HAP-1 (cell line): ENCODE measurements at places on chromosomes 2 and 18.

GRCh38 chr18:5678779-5679406, 135.1 kb upstream of the EPB41L3 start:
- DNase-seq: no peak

DNA sequence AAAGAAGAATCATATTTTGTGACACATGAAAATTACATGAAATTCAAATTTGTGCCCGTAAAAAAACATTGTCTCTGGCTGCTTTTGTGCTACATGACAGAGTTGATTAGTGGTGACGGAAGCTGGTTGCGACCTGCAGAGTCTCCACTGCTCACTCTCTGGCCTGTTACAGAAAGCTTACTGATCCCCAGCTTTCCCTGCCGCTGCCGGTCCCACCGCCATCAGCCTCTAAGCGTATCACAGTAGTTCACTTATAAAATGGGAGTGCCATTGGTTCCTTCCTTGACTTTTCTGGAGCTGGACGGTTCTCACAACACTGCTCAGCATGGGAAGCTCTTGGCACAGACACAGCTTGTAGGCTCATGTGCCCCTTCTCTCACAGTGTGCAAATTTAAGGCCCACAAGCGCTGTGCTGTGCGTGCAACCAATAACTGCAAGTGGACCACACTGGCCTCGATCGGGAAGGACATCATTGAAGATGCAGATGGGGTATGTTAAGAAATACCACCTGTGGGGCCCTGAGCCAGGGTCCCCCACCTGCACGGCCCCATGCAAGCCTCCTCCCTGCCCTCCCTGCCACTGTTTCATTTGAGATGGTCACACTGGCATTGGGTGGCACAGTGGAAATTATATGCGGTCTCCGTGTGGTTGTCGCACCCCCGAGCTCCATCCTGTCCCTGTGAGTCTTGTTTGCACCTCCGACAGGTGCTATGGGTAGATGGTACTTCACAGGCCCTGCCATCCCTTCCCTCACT, 81.3 kb downstream of the DGKD start:
- no peak for DNase-seq

DNA sequence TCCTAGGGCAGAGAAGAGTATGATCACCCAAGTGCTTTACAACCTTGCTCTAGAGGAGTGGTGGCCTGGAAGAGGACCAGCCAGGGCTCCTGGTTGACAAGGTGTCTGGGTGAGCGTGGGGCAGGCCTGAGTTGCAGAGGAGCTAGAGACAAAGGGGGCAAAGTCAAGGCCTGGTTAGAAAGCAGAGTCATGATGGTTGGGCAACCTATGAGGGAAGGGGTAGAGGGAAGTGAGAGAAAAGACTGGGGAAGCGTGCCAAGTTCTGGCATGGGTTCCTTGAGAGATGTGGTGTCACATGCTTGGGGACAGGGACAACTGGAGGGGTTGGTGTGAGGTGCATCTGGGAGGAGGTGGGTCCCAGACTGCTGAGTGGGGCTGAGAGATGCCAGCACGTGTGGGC, 13.5 kb downstream of the ZFP36L2 start:
- no peak for DNase-seq

- no peak for DNase-seq
These were observed 433.7 kb upstream of the GYPC start for GRCh38 chr2:126222278-126222677.

- no peak for DNase-seq
These were observed 69.4 kb upstream of the UBE2E3 start for GRCh38 chr2:180910831-180911665.

DNA sequence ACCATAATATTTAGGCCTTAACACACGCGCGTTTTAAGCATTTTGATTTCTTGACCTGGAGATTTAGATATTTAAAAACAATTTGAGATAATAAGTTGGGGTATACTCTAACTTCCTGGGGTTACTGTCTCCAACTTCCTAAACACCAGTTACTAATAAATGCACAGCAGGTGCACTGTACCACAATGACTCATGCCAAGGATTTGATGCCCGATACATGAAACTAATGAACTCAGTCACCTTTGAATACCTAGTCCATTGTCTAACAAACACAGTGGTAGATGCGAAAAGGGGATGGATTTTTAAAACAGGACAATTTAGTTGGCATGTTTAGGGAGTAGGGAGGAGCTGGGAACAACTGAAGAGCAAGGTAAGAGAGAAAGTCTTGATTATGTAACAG, 21.2 kb downstream of the CABYR start:
- no peak for DNase-seq

GRCh38 chr2:188518381-188518780, 226.7 kb downstream of the GULP1 start:
- no peak for DNase-seq

DNA sequence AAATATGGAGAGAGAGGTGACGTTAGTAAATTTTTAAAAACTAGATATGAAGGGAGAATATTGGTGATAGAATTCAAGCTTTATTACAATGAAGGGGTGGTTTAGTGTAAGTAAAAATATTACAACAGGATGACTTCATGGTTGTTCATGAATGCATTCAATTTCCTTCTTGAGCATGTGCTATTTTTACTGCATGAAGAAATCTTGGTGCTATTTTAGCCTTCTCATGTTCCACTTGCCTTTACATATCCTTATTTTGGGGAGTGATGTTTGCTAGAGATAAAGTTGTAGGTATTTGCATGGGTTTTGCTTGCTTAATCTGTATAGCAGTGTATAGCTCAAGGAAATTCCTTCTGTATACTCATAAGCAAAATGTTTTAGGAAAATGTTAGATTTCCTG, 195.0 kb upstream of the MMADHC start:
- no peak for DNase-seq

GRCh38 chr18:49566217-49566770, 4.4 kb downstream of the LIPG start:
- no peak for DNase-seq

- no peak for DNase-seq
These were observed 19.2 kb downstream of the MFF start for GRCh38 chr2:227344231-227344630.

- no peak for DNase-seq
These were observed 272.1 kb downstream of the SLC8A1 start for GRCh38 chr2:40179801-40180200.

DNA sequence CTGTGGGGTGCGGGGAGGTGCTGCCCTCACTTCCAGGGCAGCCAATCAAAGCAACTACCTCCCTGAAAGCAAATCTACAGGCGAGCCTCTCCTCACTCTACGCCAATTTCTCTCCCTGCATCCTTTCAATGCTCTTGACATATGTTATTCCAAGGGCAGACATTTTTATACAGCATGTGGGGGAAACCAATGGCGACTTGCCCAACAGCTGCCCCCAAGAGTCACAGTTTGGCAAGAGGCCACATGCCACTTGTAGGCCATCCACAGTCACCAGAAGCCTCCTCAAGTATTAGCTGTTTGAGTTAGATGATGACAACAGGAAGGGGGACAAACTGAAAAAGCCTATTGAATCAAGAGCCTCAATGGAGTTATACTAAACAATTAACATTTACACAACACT, 114.6 kb downstream of the MYO5B start:
- no peak for DNase-seq

DNA sequence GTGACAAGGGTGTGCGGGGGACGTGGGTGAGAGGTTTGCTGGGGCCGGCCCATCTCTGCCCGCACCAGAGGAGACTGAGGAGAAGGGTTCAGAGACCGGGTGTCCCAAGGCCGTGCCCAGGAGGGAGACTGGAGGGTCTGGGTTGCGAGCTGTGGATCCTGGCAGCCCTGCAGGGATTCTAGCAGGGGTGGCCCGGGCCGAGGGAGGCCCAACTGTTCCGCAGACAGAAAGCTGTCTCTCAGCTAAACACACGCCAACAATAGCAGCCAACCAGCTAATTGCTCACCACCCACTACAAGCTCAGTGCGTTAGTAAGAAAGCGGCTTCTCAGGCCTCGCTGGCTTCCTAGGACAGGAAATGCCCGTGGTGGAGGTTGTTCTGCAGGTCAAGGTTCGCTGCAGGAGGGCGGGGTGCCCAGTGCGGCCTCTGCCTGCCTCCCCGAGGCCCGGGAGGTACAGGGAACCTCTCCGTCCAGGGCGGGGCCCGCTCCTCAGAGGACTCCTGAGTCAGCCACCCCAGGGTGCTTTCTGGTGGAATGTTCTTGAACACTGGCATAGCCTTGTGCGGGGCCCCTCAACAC, 282.0 kb upstream of the PXDN start:
- DNase-seq: no peak

DNA sequence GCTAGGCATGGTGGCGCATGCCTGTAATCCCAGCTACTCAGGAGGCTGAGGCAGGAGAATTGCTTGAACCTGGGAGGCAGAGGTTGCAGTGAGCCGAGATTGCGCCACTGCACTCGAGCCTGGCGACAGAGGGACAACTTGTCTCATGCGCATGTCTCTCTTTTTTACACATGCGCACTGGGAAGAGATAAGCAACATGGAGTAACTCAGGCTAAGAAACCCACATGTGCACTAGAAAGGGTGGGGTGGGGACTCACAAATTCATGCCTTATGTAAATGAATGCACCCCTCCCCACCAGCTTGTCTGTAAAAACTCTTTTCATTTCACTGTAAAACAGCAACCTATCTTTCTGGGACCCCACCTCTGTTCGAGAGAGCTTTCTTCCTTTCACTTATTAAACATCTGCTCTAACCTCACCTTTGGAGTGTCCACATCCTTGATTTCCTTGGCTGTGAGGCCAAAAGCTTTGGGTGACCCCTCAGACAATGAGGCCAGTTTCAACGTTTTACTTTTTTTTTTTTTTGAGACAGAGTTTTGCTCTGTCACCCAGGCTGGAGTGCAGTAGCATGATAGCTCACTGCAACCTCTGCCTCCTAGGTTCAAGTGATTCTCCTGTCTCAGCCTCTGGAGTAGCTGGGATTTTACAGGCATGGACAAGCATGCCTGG, 91.6 kb upstream of the RMP24 start:
- no peak for DNase-seq

DNA sequence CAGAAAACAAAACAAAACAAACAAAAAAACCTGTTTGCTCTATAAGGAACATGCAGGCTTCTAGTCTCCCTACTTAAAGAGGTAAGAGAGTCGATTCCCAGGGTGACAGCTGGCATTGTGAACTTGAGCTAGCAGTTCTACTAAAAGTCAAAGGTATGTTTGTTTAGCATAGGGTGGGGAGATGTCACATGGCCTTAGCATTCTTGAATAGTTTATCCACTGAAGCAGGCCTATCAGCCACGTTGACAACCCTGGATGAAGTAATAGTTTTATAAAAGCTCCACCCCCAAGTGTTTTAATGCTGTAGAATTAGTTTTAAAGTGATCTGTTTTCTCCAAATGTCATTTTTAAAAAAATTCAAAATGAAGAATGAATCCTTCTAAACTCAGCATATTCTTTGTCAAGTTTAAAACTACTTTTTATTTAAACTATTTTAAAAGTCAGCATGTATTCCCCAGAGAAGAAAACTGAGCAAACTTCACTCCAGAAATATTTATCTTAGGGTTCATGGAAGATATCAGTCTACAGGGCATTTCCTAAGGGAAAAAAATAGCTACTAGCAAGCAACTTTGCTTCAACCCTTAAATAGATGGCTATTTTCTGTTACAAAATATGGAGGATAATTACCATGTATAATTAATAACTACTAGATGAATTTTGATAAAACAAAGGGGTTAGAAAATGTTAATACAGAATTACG, 1.7 kb downstream of the MYOM1 start:
- peak; percentile 30 for DNase-seq

GRCh38 chr2:189516546-189516945, 64.0 kb downstream of the SLC40A1 start:
- no peak for DNase-seq

GRCh38 chr2:219906114-219907010, 278.9 kb downstream of the SLC4A3 start:
- DNase-seq: no peak

DNA sequence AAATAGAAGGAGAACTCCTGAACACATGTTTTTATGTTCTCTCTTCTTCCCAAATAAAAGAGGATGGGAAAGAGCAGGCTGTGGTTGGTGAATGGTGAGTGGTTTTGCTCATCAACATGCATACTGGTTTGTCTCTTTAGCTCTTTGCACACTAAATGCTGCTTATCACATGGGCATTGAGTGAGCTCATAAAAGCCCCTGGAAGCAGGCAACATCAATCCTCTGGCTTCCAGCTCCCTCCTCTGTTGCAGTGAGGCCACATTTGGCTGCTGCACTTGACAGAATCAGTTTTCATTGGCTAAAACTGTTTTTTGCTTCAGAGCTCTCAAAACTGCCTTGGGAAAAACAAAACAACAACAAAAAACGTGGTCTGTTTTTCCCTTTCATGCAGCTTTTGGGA, 1308.2 kb upstream of the NRXN1 start:
- DNase-seq: no peak

DNA sequence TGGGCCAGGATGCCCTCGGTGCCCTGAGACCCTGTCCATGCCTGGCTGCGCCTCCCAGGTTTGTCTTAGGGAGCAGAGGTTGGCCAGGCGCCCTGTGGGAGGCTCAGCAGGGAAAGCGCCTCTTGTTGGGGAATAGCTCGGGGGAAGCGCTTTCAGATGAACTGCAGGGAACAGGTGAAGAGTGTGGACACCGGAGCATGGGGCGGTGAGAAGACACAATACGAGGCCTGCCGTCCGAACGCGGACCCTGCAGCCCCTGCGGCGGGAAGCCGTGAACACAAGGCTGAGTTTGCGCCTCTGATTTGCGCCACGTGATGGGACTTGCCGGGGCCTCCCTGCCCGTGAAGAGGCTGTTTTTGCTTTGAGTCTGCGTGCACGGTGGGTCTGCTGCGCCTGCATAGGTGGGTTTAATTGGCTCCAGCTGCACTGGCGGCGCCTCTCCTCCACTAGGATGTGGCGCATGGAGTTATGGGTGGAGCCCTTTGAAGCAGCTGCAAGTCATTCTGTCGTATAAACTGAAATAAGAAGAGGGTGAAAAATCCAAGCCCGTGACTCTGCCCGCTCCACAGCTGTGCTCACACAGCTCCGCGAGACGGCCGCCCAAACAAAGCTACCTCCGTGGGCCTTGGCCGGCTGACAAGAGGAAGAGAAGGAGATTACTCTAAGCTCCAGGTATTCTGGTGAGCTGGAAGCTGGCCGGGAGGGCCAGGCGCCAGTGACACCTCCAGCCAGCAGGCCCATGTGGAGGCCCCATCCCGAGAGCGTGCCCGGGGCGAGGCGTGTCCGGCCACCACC, 103.5 kb upstream of the CTDP1 start:
- no peak for DNase-seq

GRCh38 chr18:57433934-57434535, 1.1 kb upstream of the ONECUT2 start:
- DNase-seq: no peak

DNA sequence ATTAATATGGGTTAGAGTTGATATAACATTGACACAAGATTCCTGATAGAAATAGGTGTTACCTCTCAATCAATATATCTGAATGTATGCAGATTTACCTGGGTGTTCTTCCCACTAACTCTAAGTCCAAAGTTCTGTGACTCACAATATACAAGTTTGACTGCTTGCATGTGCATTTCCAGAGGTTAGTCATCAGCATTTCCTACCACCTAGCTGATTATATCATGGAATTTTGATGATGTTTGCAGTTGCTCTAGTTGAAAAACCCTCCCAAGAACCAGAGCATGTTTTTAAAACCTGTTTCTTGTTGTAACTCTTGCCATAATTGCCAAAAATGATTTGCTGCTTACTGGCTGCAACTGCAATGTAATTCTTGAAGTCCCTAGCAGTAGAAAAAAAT, 15.0 kb upstream of the DSG1 start:
- no peak for DNase-seq
